ENCODE measurements at places on chromosomes 13 and 19.

DNA sequence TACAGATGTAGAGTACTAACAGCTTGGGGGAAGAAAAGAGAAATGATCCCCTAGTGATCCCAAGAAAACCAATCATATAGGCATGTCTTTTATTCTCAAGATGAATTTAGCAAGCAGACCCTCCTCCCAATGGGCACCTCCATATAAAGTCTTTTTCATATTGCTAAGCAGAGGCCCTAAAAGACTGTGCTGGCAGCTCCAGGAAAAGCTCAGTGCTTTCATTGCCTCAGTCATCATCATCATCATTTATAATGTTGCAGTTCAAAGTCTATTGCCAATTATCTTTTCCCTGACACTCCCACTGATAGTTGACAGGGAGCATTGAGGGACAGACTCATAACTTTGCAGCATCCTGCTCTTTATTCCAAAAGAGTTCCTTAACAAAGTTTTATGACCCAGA lies 13.0 kb downstream of the GPR183 start:
- no peak for DNase-seq

DNA sequence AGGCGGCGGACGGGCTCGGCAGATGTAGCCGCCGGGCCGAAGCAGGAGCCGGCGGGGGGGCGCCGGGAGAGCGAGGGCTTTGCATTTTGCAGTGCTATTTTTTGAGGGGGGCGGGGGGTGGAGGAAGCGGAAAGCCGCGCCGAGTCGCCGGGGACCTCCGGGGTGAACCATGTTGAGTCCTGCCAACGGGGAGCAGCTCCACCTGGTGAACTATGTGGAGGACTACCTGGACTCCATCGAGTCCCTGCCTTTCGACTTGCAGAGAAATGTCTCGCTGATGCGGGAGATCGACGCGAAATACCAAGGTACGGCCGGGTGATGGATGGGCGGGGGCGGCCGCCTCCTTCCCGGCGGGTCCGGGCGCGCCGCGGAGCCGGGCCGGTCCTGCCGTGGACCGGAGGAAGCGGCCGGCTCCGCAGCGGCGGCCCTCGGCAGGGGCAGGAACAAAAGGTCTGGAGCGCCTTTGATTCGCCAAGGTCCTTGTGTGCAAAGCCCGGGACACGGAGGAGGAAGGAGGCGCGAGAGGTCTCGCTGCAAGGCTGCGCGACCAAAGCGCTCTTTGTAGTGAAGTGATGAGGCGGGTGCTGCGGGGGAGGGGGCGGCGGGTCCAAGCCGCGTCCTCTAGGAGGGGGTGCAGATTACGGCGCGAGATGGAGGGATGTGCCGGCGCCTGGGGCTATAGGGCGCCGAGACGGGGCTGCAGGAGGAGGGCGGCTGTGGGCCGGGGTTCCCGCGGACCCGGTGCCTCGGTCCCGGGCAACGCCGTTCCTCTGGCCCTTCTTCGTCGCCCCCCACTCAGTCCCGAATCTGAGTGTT lies 689 bp downstream of the ING1 start:
- DNase-seq = peak; percentile 44

DNA sequence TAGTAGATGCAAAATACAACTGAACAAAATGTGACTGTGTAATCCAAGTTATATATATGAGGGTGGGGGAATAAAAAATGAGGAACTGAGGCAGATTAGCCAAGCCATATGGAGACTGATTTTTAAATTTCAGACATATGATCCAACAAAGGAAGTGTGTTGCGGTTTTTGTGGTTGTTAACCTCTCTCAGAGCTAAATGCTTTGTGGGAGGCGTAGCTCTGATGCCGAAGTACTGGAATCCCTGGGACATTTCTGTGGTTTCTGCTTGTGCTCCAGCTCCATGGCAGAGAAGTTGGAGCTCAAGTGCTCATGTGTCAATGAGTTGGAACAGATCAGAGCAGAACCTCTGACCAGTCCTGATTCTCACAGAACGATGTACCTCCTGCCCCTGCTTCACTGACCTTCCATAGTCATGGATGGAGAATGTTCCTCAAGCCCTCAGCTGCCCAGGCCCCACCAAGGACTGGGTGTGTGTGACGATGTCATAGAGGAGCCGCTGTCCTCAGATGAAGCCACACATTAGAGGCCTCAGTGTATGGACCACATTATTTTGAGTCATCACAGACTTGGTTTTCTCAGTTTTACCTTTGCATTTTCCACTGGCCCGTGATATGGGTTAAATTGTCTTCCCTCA lies 107.6 kb downstream of the SOX1 start:
- DNase-seq = no peak

GRCh38 chr19:49347835-49348234 lies 12.6 kb downstream of the CD37 start:
- no peak for DNase-seq

Measured in stimulated activated CD8-positive, alpha-beta memory T cell treated with anti-CD3 and anti-CD28 coated beads, Interleukin-7, amount 100 ng/mL, for 24 hours (primary cell).